ENCODE measurements at places on chromosomes 11 and 22.

- peak; percentile 80 for DNase-seq
These were observed 3.0 kb downstream of the GAS2L1 start for GRCh38 chr22:29309332-29310064.

DNA sequence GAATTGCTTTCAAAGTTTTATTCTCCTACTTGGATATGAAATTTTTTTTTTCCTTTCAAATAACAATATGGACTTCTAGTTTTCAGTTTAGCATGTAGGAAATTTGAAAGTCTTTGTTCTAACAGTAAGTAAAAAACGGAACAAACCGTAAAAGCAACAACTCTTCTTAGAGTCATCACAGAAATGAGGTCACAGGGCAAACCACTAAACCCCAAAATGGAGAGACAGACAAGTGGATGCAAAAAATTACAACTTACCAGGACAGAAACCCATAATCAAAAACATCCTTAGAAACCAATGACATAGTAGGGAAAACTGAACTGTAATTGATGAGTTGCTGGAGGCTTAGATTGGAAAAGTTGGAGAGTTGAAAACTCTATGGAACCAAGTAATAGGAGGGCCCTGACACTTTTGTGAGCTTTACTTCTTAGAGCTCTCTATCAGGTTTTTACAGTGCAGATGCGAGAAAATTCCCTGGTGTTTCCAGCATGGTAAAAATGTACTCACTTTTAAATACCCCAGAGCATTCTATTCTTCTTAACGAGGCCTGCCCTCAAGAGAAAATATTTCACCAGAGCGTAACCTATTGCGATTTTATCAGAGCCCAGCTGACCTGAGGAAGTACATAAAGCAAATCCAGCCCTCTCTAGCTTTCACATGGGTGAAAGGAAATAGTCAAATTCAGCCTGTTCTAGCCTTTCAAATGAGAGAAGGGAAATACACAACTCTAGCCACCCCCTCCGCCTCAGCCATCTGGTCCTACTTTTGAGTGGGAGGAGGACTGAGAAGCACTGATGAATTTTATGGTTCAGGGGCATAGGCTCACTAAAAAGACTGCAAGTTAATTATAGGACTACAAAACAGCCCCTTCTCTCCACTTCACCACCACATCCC lies 39.1 kb downstream of the CASP12 start:
- DNase-seq, result no peak

- DNase-seq, result peak; percentile 82
These were observed 25.6 kb upstream of the SUSD2 start for GRCh38 chr22:24155627-24156140.

DNA sequence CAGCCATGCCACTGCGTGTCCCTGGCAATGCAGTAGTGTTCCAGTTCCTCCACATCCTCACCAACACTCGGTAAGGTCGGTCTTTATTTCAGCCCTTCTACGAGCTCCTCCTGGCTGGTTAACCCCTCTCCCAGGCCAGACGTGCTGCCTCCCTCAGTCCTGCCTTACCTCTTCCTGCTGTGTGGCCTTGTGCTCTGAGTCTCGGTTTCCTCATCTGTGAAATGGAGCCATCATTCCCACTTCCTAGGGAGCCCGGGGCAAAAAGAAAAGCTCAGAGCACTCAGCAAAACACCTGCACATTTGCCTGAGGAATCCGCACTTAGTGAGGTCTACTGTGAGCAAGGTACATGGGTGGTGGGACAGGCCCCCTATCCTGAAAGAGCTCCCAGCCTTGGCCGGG lies 9.8 kb downstream of the TP53I11 start:
- no peak for DNase-seq

Measured in adrenal gland (tissue), 19 donors.